ENCODE measurements at places on chromosomes 6 and 20.

DNA sequence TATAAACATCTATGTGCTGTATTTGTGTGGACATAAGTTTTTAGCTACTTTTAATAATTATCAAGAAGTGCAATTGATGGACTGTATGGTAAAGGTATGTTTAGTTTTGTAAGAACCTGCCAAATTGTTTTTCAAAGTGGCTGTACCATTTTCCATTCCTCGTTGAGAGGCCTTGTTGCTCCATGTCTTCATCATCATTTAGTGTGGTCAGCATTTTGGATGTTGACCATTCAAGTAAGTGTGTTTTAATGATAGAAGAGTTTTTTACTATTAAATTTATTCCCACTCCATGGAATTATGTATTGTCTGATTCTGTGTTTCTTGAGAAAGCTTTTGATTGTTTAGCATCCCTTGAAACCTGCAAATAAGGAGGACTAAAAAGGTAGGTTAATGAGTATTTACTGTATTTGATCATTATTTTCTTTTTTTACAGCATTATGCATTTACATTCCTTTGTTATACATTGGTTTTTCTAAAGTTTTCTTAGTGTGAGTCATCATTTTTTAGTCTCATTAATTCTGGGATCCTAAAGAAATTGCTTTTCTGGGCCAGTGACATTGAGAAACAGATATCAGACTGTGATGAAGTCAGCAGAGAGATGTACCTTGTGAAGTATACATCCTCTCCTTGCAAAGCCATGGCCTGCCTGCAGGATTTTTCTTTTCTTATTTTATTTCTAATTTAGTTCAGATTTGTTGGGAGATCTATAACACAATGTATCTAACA is 312.8 kb upstream of the PTCHD4 start:
- no peak for DNase-seq

DNA sequence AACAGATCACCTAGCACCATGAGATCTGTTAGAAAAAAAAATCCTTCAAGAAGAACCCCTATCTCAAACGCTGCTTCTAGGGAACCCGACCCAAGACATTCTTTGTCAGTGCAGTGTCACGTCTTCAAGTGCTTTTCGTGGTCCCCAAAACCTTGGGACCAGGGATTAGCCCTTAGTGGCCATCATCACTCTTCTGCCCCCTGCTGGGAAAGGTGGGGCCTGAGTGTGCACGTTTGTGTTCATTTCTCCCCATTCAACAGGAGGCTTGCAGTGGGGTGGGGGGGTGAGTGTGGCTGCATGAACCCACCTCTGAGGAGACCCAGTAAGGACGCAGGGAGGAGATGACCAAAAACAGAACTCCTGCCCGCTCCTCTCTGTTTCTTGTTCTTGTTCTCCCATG is 218.2 kb upstream of the RNF24 start:
- no peak for DNase-seq

- DNase-seq, result peak; percentile 27
These were observed 360.1 kb downstream of the SAMD5 start for GRCh38 chr6:147868427-147869190.

- DNase-seq, result no peak
These were observed 59.2 kb downstream of the POPDC3 start for GRCh38 chr6:105120570-105120969.

GRCh38 chr6:56772737-56773184 is 130.1 kb upstream of the DST start:
- DNase-seq, result no peak

- DNase-seq, result no peak
These were observed 61.4 kb downstream of the CARMIL1 start for GRCh38 chr6:25340431-25341202.

- DNase-seq, result no peak
These were observed 22.7 kb upstream of the TMEM181 start for GRCh38 chr6:158536891-158537798.

- no peak for DNase-seq
These were observed 568.5 kb downstream of the UTRN start for GRCh38 chr6:144853603-144854002.

DNA sequence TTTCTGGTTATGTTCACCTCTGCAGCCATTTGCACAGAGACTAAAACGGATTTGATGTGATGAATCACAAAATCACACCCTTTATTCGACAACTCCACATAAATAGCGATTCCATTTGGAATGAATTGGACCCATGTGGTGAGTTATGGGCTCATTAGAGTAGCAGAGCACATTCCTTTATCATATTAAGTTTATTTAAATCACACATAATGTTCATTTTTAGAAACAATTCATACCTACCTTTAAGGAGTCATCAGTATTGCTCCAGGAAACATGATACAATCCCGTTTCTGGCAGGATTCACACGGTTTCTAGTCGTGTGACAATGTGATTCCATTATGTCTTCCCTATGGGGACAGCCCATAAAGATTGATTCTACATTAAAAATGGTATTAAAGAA is 303.5 kb downstream of the CDH4 start:
- DNase-seq, result no peak

GRCh38 chr6:18503593-18504231 is 116.6 kb downstream of the RNF144B start:
- peak; percentile 17 for DNase-seq

- no peak for DNase-seq
These were observed 13.1 kb downstream of the KCNS1 start for GRCh38 chr20:45087814-45088213.

DNA sequence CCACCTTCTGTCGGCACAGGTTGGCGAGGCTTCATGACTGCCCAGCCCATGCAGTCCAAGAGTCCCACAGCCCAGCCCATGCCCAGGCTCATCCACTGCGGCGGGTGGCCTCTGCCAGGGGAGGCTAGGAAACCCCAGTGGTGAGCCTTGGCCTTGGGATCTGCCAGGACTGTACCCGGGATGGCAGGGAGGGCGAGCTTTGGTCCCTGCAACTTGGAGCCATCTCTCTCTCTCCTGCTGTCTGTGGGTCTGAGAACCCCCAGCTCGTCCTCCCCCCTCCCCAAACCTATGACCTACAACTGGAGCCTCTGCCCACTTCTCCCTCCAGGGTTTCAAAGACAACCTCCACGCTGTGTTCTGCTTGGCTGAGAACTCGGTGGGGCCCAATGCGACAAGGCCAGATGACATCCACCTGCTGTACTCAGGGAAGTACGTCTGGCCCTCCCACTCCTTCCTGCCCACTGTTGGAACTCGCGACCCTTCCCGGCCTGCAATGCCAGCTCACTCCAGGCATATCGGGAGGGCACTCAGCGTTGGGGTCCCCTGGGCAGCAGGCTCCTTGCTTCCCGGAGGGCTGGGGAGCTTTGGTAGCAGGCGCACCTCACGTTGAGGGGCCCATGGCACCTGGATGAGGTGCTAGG is 19.7 kb downstream of the NPEPL1 start:
- DNase-seq, result no peak

- no peak for DNase-seq
These were observed 246.5 kb downstream of the HAO1 start for GRCh38 chr20:7693761-7694160.

GRCh38 chr6:134626086-134626485 is 308.2 kb upstream of the SGK1 start:
- DNase-seq, result no peak

DNA sequence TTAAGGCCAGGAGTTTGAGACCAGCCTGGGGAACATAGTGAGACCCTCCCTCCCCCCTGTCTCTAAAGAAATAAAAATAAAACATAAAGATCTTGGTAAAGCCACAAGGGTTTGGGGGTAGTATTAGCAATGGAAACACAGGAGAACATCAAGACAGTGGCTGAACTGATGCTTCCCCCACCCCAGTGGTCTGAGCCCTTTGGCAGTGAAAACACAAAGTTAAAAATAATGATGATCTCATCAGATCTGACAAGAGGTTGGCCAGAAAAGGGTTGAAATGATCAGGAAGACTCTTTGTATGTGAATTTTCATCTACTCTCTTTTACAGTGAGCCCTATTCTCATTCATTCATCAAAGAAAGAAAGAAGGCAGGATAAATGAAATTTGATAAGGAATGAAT is 93.7 kb downstream of the KCNB1 start:
- no peak for DNase-seq

GRCh38 chr6:37913210-37913609 is 93.7 kb downstream of the ZFAND3 start:
- DNase-seq, result no peak

DNA sequence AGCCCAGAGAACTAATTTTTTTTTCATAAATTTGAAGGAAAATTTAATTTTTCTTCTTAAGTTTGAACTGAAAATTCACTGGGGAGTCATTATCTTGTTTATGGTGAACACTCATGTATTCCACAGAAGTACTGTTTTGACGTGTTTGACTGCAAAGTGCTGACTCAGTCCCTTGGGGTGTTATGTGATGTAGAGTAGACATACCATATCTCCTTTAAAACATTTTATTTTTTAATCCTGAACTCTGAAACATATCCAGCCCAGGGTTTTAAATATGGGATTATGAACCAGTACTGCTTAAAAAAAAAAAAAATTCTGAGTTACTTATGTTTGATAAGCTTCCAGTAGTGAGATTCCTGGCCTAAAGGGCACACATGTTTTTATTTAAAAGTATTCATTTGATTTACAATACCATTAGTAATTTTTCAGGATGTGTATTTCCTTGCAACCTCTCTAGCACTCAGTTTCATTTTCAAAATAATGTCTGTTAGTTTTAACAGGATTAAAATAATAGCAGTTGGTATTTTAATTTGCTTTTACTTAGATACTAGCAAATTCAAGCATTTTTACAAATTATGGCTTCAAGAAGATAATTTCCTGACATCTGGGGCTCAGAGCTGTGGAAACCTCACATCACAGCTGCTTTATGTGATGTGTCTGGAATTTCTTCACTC is 81.7 kb upstream of the PDE10A start:
- DNase-seq, result no peak

DNA sequence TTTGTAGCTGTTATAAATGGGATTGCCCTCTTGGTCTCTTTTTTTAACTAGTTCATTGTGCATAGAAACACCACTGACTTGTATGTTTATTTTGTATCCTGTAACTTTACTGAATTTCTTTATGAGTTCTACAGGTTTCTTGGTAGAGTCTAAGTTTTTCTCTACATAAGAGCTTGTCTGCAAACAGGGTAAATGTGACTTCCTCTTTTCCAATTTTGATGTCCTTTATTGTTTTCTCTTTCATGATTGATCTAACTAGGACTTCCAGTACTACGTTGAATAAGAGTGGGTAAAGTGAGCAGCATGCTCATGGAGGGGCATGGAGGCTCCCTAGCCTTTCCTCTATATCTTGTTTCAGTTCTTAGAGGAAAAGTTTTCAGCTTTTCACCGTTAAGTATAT is 3.0 kb upstream of the WFDC10A start:
- DNase-seq, result no peak

- DNase-seq, result no peak
These were observed 41.1 kb downstream of the TOX2 start for GRCh38 chr20:43955750-43956191.

- no peak for DNase-seq
These were observed 563.1 kb downstream of the TFAP2A start for GRCh38 chr6:9851541-9852380.

DNA sequence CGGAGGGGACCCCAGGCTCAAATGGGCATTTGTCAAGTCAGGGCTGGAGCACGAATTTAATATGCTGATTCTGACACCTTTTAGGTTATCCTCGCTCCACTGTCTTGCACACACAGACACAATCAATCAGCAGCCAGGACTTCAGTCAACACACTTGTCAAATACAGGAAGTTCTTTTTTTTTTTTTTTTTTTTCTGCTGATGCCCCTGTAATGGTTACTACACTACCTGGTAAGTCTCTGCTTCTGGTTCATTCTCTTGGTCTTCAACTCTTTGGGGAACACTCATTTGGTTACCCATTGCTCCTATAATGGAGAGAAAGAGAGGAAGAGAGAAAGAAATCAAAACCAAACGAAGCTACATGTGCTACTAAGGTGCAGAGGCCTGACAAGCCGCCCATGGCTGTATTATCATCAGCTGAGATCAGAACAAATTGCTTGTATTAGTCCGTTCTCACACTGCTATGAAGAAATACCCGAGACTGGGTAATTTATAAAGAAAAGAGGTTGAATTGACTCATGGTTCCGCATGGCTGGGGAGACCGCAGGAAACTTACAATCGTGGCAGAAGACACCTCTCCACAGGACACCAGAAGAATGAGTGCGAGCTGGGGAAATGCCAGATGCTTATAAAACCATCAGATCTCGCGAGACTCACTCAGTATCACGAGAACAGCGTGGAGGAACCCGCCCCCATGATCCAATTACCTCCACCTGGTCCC is 11.8 kb downstream of the BCAS1 start:
- DNase-seq, result no peak

DNA sequence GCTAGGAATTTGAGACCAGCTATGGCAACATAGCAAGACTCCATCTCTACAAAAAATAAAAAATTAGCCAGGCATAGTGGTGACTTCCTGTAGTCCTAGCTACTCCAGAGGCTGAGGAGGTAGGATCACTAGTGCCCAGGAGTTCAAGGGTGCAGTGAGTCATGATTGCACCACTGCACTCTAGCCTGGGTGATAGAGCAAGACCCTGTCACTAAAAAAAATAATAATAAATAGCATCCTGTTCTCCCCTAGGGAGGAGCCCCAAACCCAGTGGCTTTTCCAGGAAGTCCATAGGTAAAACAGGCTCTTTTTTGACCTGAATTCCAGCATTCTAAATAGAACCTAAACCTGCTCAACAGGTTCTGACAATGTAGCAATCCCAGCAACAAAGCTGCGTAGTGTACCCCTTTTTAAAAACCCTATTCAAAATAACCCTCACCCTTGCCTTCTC is 192.0 kb downstream of the ALDH8A1 start:
- no peak for DNase-seq

All from DMS 273 treated with DMSO at 0.1 percent for 48 hours (cell line).